ENCODE measurements at places on chromosomes 1 and 21. TPM values are rescaled to one million over a fixed set of nuclear protein-coding genes. Genes with fewer than 3 reads are reported as not detected.

The SHISAL2A gene
- total RNA-seq, result 1.3 TPM

The ADCY10 gene
- total RNA-seq, result 0.67 TPM

The OR2T34 gene
- total RNA-seq, result not detected

The IL22RA1 gene
- not detected for total RNA-seq

The PATJ gene
- total RNA-seq, result 30.0 TPM

The GUCA2A gene
- total RNA-seq, result not detected

The CYP4Z1 gene
- total RNA-seq, result 3.5 TPM

The S100A1 gene
- total RNA-seq, result 99.7 TPM

The FCRL2 gene
- total RNA-seq, result 0.31 TPM

The SLC44A5 gene
- 0.31 TPM for total RNA-seq

The ATAD3C gene
- 2.4 TPM for total RNA-seq

The PTPRU gene
- total RNA-seq, result 83.9 TPM

The ENAH gene
- 80.8 TPM for total RNA-seq

The MAP3K21 gene
- total RNA-seq, result 1.6 TPM

The C1QC gene
- 126 TPM for total RNA-seq

The UBL4B gene
- total RNA-seq, result not detected

The SPRR1B gene
- total RNA-seq, result not detected

The ZNF695 gene
- total RNA-seq, result 0.18 TPM

The SGIP1 gene
- total RNA-seq, result 7.0 TPM

The NGF gene
- total RNA-seq, result 5.6 TPM

The S100A3 gene
- total RNA-seq, result not detected

The NBPF6 gene
- not detected for total RNA-seq

The ELF3 gene
- 6.4 TPM for total RNA-seq

The AZIN2 gene
- total RNA-seq, result 12.4 TPM

The DISP1 gene
- 23.9 TPM for total RNA-seq

The CD164L2 gene
- total RNA-seq, result not detected

The CNIH3 gene
- 6.7 TPM for total RNA-seq

The S100B gene
- 1,180 TPM for total RNA-seq

The AADACL4 gene
- not detected for total RNA-seq

The ALX3 gene
- total RNA-seq, result not detected
